ENCODE measurements at places on chromosomes 6 and 20. TPM values are rescaled to one million over a fixed set of nuclear protein-coding genes. Genes with fewer than 3 reads are reported as not detected.

MCCD1 gene
- not detected for total RNA-seq

BTN1A1 gene
- total RNA-seq = not detected

PTCRA gene
- total RNA-seq = not detected

ANKRD66 gene
- total RNA-seq = not detected

SDCBP2 gene
- total RNA-seq = 354 TPM

NKAPL gene
- total RNA-seq = 0.55 TPM

HLA-DRB5 gene
- 1.5 TPM for total RNA-seq

OTOR gene
- total RNA-seq = not detected

PRIM2 gene
- total RNA-seq = 47.4 TPM

SRSF12 gene
- not detected for total RNA-seq

MAS1L gene
- not detected for total RNA-seq

DDO gene
- total RNA-seq = 1.2 TPM

SNAP25 gene
- 1.4 TPM for total RNA-seq

NPEPL1 gene
- total RNA-seq = 109 TPM

TDRD6 gene
- total RNA-seq = 0.20 TPM

HCRTR2 gene
- total RNA-seq = not detected

LIN28B gene
- total RNA-seq = not detected

STK38 gene
- total RNA-seq = 59.1 TPM

GRCh38 chr6:125979101-125979500 is 7.2 kb upstream of the TRMT11 start:
- no peak for DNase-seq

DNA sequence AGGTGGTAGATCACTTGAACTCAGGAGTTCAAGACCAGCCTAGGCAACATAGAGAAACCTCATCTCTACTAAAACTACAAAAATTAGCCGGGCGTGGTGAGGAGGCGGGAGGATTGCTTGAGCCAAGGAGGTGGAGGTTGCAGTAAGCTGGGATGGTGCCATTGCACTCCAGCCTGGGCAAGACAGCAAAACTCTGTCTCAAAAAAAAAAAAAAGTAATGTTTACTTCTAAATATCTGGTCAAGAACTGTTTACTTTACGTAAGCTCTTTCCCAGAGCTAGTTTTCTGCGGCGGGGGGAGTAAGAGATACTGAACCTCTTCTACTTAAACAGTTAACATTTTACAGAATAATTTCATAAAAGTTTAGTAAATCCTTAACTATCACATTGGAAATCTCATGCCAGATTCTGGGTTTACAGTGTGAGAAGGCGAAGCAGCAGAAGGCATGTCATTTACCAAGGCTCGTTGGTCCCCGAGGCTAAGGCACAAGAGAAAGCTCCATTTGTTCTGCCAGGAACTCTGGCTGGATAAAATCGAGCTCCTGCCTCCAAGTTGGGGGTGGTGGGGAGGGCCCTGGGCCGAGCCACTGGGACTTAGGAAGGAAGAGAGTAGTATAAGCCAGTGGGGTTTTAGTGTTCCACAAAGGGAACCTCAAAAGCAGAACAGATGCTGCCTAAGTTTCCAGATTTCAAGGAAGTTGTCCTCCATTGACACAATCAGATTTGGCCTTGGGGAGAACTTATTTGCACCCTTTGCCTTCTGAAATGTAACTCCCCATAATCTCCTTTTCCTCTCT is 41.7 kb downstream of the ARFGEF2 start:
- DNase-seq = peak; percentile 16

- DNase-seq = no peak
Observed at GRCh38 chr6:142088858-142089216, 43.9 kb upstream of the GJE1 start.

DNA sequence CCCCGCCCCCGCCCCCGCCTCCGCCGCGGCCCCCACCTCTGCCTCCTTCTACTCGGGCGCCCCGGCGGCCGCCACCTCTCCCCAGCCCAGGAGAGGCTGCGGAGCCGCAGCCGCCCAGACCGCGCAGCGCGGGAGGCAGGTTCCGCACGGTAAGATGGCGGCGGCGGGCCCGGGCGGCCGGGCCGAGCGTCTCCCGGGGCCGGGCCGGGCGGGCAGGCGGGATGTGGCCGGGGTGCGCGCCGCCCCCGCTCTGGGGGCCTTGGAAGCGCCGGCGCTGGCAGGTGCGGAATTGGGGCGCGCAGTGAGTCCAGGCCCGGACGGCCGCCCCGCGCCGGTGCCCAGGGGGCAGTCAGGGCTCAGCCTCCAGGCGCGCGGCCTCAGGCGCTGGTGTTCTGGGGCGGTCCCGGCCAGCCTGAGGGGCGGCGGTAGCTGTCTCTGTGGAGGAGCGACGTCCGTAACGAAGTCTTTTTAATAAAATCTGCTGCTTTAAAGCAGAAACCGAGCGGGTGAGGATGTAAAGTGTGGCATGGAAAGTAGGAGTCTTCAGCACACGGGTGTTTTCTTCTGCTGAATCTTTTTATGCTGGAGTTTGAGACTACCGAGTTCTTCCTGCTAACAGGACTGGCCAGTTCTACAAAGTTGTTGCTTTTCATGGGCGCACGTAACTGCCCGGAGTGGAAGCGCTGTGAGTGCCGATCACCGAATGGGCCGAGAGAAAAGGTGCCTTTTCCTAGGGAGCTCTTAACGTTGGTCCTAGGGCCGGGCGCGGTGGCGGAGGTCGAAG is at the start of gene GID8:
Gene GID8 (plus strand): TSS at position 43 of the 784 bp plus-strand sequence. CDS start 3,356 bp downstream, outside the sequence.
- peak; percentile 64 for DNase-seq

- DNase-seq = no peak
Observed at GRCh38 chr6:6543181-6543879, 45.2 kb upstream of the LY86 start.

DNA sequence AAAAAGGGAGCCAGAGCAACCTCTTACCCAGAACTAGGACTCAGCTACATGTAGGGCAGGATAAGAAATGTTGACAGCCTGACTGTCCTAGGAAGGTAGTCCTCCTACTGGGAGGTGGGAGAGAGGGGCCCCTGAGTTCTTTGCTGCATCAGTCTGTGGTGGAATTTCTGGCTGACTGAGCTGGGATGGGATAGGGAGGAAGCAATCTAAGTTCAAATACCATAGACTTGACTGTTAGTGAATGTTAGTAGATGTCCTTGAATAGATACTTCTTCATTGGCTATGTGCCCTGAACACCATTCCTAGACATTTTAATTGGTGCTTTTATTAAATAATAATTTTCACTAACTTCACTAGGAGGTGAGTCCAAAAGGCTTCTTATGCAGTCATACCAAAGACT is 1343.6 kb upstream of the CITED2 start:
- DNase-seq = no peak

DNA sequence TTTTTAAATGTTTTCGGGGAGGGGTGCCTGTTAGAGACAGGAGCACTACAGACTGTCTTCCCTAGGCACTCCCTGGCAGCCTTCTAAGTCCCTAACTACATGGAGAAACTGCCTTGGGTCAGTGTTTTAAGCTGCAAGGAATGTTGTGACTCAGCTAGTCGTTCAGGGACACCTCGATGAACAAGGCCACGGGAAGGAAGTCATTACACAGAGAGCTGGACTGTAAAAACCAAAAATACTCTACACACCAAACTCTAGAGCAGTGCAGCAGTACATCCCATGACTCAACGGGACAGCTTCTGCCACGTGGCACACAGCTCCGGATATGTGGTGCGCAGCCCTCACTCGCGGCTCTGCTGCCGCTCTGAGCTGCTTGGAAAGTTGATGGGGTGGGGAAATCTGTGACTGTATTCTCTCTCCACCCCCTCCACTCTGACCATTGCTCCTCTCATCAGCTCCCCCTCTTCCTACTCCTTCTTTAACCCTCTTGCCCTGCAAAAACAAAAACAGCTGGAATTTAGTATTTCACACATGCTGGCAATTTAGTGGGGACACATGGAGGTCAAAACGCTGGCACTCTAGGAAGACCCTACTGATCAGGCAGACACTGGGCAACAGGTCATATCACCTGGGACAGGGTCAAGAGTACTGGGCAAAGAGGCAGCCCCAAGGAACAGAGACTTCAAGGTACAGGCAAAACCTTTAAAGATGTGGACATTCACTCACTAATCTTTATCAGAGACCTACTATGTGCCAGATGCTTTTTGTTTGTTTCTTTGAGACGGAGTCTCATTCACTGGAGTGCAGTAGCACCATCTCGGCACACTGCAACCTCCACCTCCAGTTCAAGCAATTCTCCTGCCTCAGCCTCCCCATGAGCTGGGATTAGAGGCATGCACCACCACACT is 10.9 kb upstream of the LPIN3 start:
- peak; percentile 64 for DNase-seq

DNA sequence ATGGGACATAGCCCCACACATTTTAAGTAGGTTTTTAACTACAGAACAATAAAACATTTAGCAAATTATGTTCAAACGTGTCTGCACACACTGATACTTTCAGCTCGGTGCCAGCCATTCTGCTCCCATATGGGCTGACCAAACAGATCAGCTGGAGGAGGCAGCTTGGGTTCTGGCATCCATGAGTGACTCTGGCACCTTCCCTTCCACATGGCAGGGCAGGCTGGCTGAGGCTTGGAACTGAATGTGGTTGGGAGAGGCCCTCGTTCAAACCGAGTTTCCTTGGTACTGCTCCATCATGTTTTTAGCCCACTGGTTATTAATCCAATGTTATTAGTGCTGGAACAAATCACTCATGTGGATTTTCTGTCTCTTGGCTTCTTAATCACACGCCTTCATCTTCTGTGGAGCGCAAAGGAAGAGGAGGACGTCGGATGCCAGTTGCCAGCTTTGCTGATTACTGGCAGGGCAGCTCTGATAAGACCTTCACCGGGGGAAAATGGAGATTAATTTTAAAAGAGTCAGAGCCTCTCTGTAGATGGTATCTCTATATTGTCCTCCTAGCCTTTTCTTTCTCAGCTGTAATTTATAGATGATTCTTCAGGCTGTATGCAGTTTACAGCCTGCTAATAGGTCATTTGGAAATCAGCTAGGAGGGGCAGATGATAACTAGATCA is 93.1 kb upstream of the TIAM2 start:
- DNase-seq = no peak

DNA sequence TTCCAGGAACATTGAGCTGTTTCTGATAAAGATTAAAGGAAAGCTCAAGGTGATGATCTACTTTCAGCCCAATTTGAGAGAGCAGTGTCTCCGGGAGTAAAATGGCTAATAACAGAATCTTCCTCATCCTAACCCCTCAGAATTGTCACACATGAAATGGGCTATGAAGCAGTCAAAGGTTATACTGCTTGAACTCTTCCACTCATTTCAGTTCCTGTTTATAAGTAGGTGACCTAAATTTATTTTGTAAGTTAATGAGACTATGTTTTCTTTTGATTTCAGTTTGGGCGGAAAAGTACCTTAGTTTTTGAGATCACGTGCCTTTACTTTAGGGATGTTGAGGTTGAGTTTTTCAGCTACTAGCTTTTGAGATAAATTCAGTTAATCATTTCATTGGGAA is 47.2 kb downstream of the QKI start:
- DNase-seq = no peak

GRCh38 chr6:90445533-90446108 is 141.3 kb downstream of the MAP3K7 start:
- no peak for DNase-seq

DNA sequence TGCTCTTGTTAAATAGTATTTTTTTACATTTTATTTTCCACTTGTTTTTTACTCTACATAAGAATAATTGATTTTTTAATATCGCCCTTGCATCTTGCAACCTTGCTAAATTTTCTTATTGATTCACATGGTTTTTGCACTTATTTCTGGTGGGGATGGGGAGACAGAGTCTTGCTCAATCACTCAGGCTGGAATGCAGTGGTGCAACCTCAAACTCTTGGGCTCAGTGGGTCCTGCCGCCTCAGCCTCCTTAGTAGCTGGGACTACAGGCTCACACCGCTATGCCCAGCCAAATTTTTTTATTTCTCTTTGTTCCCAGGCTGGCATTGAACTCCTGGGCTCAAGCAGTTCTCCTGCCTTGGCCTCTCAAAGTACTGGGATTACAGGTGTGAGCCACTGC is 30.3 kb downstream of the LIN28B start:
- no peak for DNase-seq

- DNase-seq = no peak
Observed at GRCh38 chr6:134061440-134061839, 9.0 kb upstream of the SLC2A12 start.

DNA sequence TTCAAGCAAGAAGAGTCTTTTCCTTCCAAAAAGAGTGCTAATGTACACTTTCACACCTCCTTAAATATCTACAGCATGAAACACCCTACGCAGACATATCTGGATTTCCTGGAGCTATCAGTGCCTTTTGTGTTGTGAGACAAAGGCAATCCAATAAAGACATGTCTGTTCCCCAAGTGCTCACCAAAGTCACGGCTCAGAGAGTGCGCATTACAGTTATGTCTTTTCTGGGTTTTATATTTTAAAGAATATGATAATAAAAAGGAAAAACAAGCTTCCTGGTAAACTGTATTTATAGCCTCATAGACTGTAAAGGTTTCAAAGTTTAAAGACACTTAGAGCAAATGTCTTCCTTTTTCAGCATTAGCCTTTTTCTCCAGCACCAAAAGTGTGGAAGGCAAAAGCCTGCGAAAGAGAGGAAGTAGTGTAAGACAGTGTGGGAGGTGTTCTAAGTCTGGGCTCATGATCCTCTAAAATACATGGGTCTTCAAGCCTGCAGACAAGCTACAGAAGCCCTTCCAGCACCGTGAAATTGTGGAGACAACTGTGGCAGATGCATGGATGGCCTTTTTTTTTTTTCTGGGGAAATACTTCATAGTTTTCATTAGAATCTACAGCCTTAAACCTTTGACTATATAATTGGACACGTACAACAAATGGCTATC is 135.0 kb upstream of the SLC35B3 start:
- DNase-seq = no peak

DNA sequence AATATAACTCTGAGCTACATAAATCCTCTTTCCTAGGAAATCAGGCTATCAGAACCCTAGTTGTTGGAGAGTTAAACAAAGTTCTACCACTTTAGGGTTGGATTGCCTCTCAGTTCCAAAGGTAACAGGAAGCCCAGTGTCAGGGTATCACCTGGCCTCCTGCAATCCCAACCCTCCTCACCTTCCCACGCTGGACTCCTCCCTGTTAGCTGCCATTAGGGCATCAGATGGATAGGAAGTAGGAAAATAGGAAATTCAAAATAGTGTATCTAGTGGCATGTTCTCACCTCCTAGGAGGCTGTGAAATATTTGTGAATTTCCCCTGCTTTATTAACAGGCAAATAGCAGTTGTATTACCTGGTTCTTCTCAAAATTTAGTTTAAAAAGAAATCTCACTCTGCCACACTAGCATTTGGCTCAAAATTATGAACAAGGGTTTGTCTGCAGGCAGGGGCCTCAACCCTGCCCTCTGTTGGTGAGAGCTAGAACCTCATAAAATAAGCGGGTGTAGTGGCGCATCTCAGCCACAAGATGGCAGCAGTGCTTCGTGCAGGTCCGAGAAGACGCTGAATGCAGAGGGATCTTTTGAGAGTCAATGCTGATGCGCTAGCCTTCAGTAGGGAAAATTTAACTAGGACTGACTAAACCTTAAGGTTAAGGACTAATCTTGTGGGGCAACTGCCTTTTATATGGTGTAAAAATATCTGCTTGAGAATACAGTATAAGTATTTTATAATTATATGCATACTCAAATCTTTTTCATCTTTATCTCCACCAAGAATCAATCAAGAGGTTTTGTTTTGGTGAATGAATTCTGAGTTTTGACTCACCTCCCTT is 209.8 kb upstream of the KCNQ5 start:
- DNase-seq = peak; percentile 72

GRCh38 chr6:149075616-149076354 is 241.7 kb upstream of the TAB2 start:
- no peak for DNase-seq

- no peak for DNase-seq
Observed at GRCh38 chr20:39913274-39913673, 775.8 kb downstream of the MAFB start.

GRCh38 chr6:67300430-67301040 is 1334.5 kb upstream of the ADGRB3 start:
- no peak for DNase-seq

GRCh38 chr20:48808382-48809034 is 19.3 kb downstream of the PREX1 start:
- no peak for DNase-seq
